CD4-positive, alpha-beta T cell treated with Interleukin-12 subunit alpha and Interleukin-12 subunit beta, for 1 hour (primary cell): ENCODE measurements at places on chromosomes 4 and X.
A peak's percentile ranks its signal among the peaks of the same experiment; 100 is the strongest.

GRCh38 chr4:581753-582361 lies 5.8 kb upstream of the TMEM271 start:
- no peak for DNase-seq

- DNase-seq, result no peak
Measured at GRCh38 chr4:148425327-148426110, 16.7 kb downstream of the NR3C2 start.

- DNase-seq, result peak; percentile 6
Measured at GRCh38 chr4:70901607-70901983, 574 bp upstream of the MOB1B start.

DNA sequence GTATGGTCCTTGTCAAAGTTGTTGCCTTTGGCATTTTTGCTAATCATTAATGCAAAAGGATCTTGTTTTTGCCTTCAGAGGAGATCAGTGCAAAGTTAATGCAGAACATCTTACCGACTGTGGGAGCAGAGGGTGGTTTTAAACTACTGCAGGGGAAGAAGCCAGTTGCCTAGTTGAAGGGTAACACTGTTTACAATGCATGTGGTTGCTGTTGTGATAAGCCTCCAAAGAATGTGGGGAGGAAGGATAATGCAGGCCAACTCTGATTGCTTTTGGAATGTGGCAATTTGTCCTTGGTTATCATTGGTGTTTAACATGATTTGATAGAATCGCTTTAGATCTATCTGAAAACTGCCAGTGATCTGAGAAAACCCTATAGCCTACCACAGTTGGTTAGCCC lies 204.3 kb upstream of the TLL1 start:
- no peak for DNase-seq

- DNase-seq, result no peak
Measured at GRCh38 chr4:154485127-154485773, 6.3 kb downstream of the DCHS2 start.

DNA sequence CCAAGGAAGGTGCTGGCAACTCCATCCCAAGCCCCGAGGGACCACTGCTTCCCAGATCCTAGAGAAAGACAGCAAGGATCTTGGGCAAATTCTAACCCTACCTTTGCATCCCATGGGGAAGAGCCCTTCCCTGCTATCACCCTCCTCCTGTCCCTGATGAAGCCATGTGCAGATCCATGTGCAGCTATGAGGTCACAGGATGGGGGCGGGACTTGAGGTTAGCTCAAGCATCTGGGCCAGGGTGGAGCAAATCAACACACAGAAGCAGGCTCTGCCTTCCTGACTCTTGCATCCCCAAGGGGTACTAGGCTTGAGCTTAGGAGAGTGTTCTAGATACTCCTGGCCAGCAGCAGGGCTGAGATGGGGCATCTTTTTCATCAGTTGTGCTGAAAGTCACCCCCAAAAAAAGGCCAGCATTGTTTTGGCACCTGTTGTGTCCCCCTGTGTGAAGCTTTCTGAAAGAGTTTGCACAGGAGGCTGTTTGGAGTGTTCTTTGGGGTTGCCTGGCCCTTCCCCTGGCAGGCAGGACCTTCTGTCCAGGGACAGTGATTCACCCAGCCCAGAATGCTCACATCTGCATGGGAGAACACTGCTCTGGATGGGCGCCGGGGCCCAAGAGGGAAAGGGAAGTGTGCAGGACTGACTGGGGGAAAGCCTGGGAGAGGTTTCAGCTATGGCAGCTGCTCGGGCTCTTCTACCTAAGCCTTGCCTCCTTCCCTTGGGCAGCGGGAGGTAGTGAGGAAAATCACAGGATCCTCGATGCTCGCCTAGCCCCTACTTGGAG lies 50.8 kb downstream of the PRPS1 start:
- DNase-seq, result peak; percentile 78

- DNase-seq, result no peak
Measured at GRCh38 chrX:13427441-13428052, 107.7 kb upstream of the ATXN3L start.

DNA sequence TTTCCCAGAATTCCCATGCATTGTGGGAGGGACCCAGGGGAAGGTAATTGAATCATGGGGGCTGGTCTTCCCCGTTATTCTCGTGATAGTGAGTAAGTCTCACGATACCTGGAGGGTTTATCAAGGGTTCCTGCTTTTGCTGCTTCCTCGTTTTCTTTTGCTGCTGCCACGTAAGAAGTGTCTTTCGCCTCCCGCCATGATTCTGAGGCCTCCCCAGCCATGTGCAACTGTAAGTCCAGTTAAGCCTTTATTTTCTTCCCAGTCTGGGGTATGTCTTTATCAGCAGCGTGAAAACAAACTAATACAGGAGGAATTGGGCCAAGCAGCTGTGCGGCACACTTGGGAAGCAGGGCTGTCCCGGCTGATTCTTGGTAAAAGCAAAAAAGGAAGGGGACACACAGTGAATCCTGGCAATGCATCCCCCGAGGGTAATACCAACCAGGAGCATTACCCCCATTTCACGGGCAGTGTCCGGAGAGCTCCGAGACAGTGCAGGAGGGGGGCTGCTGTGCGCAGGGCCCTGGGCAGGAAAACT lies 185.7 kb downstream of the AFAP1 start:
- no peak for DNase-seq

DNA sequence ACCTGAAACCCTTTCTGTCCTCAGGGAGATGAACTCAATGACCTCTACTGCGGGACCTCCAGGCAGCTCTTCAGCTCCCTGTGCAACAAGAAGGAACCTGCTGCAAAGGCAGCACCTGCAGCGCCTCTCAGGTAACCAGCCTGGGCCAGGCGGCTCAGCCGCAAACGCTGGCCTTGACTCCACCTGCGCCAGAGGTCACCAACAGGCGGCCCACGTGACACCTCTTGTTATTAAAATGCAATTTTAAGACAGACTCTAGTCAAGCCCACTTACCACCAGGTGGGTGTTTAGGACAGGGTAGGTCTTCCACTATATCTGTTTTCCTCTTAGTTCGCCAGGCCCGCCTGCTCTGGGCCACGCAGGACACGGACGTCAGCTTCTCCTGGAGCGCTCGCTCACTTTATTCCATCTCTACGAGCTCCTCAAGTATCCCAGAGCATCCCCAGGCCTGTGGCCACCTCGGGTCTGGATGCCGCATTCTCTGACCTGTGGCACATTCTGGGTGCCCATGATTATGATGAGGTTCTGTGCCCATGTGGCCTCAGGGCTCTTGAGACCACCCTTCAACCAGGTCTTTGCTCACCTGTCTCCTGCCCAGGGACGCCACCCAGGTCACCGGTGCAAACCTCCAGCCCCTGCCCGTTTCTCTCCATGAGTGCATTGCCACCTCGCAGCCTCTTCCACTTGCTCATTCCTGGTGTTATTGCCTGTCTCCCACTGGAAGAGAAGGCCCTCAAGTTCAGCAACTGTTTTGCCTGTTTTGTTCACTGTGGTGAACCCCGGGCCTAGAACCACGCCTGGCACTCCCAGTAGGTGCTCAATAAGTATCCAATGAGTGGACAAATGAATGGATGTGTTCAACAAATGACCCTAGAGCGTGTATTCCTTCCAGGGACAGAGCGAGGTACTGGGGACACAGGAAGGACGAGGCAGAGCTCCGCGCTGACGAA lies 32.8 kb upstream of the JAKMIP1 start:
- no peak for DNase-seq

- no peak for DNase-seq
Measured at GRCh38 chrX:42804524-42804923, 26.6 kb upstream of the PPP1R2C start.

DNA sequence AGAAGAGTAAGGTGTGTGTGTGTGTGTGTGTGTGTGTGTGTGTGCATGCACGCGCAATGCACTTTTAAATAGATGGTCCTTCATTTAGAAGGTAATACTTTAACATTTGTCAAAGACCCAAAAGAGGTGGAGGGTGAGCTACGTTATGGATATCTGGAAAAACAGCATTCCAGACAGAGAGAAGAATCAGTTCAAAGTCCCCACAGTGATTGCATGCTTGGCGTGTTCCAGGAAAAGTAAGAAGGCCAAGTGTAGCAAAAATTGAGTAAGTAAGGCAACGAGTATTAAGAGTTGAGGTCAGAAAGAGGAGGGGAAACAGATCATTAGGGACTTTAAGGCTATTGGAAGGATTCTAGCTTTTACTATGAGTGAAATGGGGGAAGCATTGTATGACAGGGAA lies 21.9 kb upstream of the GABRE start:
- no peak for DNase-seq

DNA sequence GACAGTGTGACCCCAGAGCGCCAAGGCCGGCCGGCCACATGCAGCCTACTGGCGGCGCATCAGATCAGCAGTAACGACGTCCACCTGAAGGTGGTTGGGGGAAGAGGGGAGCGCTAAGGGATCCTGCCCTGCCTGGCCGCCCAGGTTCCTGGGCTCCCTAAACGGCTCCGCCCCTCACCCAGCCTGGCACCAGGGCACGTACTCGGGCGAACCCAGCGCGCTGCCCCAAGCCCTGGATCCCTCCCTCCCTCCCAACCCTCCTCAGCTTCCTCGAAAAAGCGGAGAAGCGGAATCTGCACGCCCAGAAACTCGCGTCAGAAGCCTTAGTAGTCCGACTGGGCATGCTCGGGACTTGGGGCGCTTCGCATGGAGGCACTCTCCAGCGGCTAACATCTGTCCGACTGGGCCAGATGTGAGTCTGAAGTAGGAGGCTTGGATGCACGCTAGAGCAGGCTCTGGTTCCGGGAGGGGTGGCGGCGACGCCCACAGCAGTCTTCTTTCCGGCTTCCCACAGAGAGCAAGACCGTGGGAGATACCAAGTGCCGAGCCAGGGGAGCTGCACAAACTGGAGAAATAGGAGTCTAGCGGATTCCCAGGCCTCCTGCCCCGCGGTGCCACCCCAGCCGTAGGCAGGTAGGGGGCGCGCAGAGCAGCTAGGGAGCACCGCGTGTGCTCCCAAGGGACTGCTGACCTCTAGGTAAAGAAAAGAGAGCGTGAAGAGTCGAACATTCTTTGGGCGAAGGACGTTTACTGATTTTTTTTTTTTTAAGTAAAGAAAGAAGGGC lies 114.3 kb upstream of the TEX13C start:
- peak; percentile 1 for DNase-seq

- no peak for DNase-seq
Measured at GRCh38 chr4:140871368-140871767, 115.2 kb upstream of the TBC1D9 start.

DNA sequence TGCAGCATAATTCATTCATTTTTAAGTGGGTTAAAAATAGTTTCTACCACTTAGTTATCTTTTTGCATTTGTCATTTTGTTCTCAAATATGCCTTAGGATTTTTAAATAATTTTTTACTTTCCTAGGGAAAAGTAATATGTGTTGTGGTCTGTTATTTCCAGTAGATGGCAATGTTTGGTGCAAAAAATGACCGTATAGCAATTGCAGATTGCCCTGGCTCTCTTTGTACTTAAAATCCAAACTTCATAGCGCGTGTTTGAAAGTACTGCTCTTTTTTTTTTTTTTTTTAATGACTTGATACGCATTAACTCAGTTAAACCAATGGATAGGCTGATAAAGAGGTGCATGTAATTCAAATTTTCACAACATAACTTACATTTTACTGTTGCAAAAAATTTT lies 74.4 kb upstream of the RBMX start:
- peak; percentile 22 for DNase-seq

- no peak for DNase-seq
Measured at GRCh38 chr4:120731561-120731960, 191.0 kb downstream of the PRDM5 start.

DNA sequence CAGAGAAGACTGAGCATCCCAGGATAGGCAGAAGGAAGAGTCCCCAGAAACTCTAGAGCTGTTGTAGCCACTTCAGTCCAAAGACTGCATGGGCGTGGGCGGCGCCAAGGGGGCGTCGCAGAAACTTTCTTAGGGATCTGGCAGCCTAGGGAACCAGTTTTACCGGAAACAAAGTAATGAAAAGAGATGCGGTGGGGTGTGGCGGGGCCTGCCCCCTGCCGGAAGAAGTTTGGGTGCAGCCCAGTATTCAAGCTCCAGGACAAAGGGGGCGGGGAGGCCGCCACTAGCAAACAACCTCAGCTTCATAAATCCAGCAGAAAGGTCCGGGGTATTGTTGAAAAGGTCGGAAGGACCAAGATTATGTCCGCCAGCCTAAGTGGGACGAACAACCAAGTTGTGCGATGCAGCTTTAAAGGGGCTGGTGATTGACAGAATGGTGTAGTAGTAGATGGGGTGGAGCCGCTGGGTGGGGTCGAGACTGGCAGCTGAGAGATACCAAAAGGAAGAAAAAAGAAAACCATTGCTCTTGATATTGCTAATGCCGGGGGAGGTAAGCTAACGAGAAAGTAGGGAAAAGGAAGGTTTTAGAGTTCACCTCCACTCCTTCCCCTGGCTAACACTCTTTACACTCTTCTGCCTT lies 190.5 kb downstream of the RRAGB start:
- DNase-seq, result peak; percentile 53

GRCh38 chr4:147493307-147493706 lies 12.4 kb downstream of the EDNRA start:
- DNase-seq, result no peak

DNA sequence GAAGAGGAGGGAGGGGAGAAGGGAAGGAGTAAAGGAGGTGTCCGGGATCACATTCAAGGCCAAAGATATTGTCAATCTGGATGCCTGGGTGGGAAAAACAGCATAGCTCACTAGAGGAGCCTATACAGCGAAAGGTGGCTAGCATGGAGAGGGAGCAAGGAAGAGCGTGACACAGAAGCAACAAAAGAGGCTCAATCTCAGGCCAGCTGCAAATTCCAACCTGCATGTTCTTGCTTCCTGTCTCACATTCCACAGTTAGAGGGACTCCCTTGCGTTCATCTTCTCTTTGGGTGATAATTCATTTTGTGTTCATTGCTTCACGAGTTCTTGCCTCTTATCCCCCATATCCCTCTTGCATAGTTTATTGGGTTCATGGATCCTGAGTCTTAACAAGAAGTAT lies 3.0 kb upstream of the CLNK start:
- DNase-seq, result no peak
